ENCODE measurements at places on chromosomes 4 and X. TPM values are rescaled to one million over a fixed set of nuclear protein-coding genes. Genes with fewer than 3 reads are reported as not detected.

GYPA gene
- total RNA-seq = not detected

CFAP47 gene
- total RNA-seq = not detected

GALNTL6 gene
- 0.03 TPM for total RNA-seq

LRP2BP gene
- 0.08 TPM for total RNA-seq

AKAP14 gene
- not detected for total RNA-seq

GYG2 gene
- 4.5 TPM for total RNA-seq

IL15 gene
- total RNA-seq = 15.6 TPM

ARSJ gene
- total RNA-seq = 3.7 TPM

MEPE gene
- not detected for total RNA-seq

FGFBP2 gene
- 0.37 TPM for total RNA-seq

NDP gene
- total RNA-seq = not detected

DMP1 gene
- not detected for total RNA-seq

PROM1 gene
- 0.58 TPM for total RNA-seq

UCP1 gene
- total RNA-seq = 0.14 TPM

CT55 gene
- not detected for total RNA-seq

TMEM131L gene
- 6.4 TPM for total RNA-seq

GIMD1 gene
- not detected for total RNA-seq

PABPC4L gene
- 0.06 TPM for total RNA-seq

CLIC2 gene
- 0.19 TPM for total RNA-seq

DCAF8L2 gene
- not detected for total RNA-seq

FABP2 gene
- not detected for total RNA-seq

SCML1 gene
- total RNA-seq = 5.2 TPM

MAGIX gene
- 3.3 TPM for total RNA-seq

GAGE2A gene
- total RNA-seq = not detected

PTCHD1 gene
- not detected for total RNA-seq

CXCL5 gene
- 31.0 TPM for total RNA-seq

TRIML1 gene
- not detected for total RNA-seq

SLC6A14 gene
- total RNA-seq = not detected

SMR3B gene
- not detected for total RNA-seq

ADAMTS3 gene
- total RNA-seq = not detected

IL2 gene
- total RNA-seq = not detected

GRIA3 gene
- not detected for total RNA-seq

SULT1E1 gene
- total RNA-seq = not detected

PRR32 gene
- total RNA-seq = not detected

GSX2 gene
- not detected for total RNA-seq

EFHC2 gene
- 0.24 TPM for total RNA-seq

DUSP21 gene
- not detected for total RNA-seq

MAGEA9 gene
- total RNA-seq = not detected

PRKG2 gene
- total RNA-seq = 0.74 TPM

MAGEA10 gene
- not detected for total RNA-seq
